ENCODE measurements at places on chromosomes 7 and 10. TPM values are rescaled to one million over a fixed set of nuclear protein-coding genes. Genes with fewer than 3 reads are reported as not detected.

DNA sequence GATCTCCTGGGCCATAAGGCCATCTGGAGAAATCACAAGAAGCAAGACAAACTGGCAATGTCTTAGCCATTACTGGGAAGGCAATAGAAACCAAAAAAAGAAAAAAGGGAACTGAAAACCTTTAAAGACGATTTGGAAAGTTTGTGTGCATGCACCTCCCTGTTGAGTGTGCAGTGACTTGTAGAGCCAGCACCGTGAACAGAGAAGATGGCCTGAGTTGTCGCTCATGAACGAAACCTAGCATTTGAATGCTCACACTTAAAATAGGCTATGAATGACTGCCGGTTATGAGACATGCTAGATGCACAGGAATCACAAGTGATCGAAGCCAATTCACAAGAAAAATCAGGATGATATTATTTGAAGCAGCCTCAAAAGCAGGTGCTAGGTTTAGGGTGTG is 151.3 kb upstream of the ADO start:
- no peaks in the 10 kb centered on the region for H3K36me3 ChIP-seq
- DNase-seq: no peak
- no peak overlapping the region for H3K27ac ChIP-seq
- no peaks in the 10 kb centered on the region for H3K27me3 ChIP-seq

DNA sequence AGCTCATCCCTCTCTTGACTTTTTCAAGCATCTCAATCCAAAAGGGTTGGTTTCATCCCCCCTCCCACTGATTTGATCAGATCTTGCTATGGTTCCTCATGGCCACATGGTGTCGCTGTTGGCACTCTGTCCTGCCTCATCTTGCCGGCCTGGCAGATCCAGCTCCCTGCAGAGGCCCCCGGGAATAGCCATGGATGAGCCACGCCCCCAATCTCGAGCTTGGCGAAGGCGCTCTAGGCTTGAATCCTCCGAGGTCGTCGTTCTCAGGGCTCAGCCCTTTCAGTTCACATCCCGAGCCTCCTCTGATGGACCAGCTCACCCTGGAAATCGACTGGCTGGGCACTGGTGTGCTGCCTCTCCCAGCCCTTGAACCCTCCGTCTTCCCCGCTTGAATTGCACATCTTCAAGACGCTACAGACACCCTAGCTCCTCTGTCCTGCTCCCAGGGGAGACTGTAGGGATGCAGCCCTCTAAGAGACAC is 628.7 kb downstream of the TYW1 start:
- peak; percentile 44 for DNase-seq
- H3K36me3 ChIP-seq: no peaks in the 10 kb centered on the region
- H3K4me1 ChIP-seq: no peaks in the 10 kb centered on the region
- peaks cover 8% of the 10 kb centered on the region for H3K27me3 ChIP-seq

DNA sequence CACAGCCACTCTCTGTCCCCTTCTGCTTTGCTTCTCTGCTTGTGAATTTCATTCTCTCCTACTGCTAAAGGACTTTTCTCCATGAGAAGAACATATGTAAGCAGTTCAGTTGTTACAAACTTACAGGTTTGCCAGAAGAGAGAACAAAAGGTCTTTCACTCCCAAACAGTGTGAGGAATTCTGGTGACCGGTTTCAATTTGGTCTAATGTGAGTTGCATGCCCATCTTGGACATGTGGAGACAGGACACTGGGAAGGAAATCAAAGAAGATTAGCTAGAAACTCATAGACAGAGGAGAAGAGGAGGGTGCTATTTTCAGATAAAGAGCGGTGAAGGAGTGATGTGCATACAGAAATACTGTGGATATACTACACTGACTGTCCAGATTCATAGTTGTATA is 209.5 kb upstream of the INHBA start:
- H3K27ac ChIP-seq: peak overlapping the region; percentile 68
- no peak overlapping the region for H3K4me3 ChIP-seq
- no peaks in the 10 kb centered on the region for H3K27me3 ChIP-seq
- H3K4me1 ChIP-seq: peaks cover 41% of the 10 kb centered on the region

DNA sequence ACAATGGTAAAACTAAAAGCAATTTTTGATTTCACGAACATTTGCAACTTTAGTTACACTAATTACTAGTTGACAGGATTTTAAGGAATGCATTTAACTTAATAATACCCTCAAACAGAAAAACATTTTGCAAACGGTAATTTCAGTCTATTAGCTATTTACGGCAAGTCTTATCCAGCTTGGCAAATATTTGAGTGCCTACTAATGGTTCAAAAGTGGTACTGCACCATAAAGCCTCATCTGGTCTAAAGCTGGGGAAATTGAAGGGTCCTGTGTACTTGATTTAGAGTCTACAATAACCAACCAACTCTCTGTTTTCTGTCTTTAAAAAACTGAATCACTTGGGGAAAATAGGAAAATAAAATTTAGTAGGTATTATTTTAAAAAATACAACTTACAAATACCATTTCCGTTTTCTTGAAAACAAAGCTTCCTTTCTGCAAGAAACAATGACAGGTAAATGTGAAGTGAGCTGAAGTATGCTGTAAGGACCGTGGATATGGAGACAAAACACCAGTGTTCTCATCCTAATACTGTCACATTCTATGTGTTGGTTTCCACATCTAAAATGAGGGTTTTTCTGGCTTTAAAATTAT is 142.3 kb downstream of the VPS50 start:
- no peaks in the 10 kb centered on the region for H3K4me1 ChIP-seq
- no peak overlapping the region for H3K4me3 ChIP-seq
- H3K36me3 ChIP-seq: no peaks in the 10 kb centered on the region

DNA sequence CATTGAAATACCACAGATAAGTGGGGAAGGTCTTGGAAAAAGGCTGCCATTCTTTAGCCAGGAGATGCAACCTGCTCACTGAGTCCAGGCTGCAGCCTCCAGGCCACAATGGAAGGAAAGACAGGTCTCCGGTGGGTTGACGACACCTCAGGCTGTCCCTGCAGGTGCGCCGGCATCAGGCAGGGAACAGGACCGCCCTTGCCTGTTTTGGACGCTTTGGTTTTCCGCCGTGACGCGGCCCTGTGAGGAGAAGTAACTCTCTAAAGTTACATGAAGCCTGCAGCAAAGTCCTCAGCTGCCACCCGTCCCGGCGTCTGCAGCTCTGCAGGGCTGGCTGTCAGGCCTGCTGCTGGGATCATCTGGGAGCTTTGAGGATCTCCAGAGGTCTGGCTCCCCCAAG is 147.0 kb downstream of the WDR37 start:
- no peak for DNase-seq
- H3K4me3 ChIP-seq: no peak overlapping the region
- no peak overlapping the region for H3K27ac ChIP-seq
- H3K27me3 ChIP-seq: peaks cover 8% of the 10 kb centered on the region
- no peaks in the 10 kb centered on the region for H3K36me3 ChIP-seq

GRCh38 chr7:108358553-108358952 is 97.7 kb downstream of the NRCAM start:
- H3K4me3 ChIP-seq: no peak overlapping the region
- H3K4me1 ChIP-seq: peaks cover 15% of the 10 kb centered on the region
- no peaks in the 10 kb centered on the region for H3K27me3 ChIP-seq
- peak; percentile 87 for DNase-seq

- no peak for DNase-seq
- H3K36me3 ChIP-seq: no peaks in the 10 kb centered on the region
- no peaks in the 10 kb centered on the region for H3K4me1 ChIP-seq
- no peak overlapping the region for H3K4me3 ChIP-seq
- H3K27me3 ChIP-seq: peaks cover 89% of the 10 kb centered on the region
Measured at GRCh38 chr10:106746868-106747267, 417.6 kb downstream of the SORCS1 start.

DNA sequence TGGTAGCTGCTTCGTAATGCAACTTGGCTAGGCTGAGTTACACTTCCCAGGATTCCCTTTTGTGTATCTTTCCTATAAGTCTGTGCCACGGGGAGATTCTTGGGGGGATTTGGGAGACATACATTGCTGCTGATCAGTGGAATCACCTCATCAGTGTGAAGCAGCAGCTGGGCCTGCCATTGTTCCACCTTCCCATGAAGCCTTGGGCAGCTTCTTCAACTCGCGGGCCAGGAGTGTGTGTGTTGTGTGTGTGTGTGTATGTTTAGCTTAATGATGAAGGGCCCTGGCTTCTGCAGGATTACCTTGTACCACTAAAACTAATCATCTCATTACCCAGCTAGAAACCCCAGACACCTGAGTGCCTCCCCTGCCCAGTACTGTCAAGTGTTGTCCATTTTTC is 33.3 kb upstream of the ARHGAP22 start:
- DNase-seq: no peak
- H3K27ac ChIP-seq: no peak overlapping the region
- no peak overlapping the region for H3K4me3 ChIP-seq
- H3K27me3 ChIP-seq: no peaks in the 10 kb centered on the region
- no peaks in the 10 kb centered on the region for H3K4me1 ChIP-seq
- no peaks in the 10 kb centered on the region for H3K36me3 ChIP-seq

DNA sequence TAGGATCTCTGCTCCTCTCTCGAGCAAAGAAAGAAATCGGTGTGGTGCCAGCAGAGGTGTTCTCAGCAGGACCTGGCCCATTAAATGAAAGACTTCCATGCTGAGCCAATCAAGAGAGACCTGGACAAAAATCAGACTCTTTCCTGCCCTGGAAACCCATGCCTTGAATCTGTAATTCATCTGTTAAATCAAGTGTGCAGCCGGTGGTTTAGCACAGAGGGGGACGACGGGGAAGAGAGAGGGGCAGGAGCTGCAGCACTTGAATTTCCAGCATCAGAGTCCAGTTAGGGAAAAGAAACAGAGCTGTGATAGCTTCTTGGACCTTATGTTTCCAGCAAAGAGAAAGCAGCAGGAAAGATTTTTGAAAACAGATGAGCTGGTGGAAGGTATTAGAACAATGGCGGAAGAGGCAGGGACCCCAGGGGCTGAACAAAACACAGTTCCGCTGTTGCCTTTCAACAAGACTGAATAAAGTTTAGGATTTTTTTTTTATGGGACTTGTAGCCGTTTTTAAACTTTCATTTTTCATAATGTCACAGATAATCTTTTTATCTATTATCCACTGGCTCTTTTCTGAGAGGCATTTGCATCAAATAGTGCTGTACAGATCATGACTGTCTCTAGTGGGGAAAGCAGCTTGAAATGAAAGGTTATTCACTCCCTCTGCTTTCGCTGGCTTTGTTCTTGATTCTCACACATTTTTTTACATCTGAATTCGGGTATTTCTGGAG is 543.6 kb upstream of the GALNT17 start:
- no peaks in the 10 kb centered on the region for H3K36me3 ChIP-seq
- no peak overlapping the region for H3K27ac ChIP-seq
- no peak overlapping the region for H3K4me3 ChIP-seq

GRCh38 chr7:46859963-46860475 is 721.9 kb downstream of the TNS3 start:
- no peaks in the 10 kb centered on the region for H3K27me3 ChIP-seq
- no peaks in the 10 kb centered on the region for H3K36me3 ChIP-seq
- H3K27ac ChIP-seq: peak overlapping the region; percentile 52
- peak; percentile 50 for DNase-seq

DNA sequence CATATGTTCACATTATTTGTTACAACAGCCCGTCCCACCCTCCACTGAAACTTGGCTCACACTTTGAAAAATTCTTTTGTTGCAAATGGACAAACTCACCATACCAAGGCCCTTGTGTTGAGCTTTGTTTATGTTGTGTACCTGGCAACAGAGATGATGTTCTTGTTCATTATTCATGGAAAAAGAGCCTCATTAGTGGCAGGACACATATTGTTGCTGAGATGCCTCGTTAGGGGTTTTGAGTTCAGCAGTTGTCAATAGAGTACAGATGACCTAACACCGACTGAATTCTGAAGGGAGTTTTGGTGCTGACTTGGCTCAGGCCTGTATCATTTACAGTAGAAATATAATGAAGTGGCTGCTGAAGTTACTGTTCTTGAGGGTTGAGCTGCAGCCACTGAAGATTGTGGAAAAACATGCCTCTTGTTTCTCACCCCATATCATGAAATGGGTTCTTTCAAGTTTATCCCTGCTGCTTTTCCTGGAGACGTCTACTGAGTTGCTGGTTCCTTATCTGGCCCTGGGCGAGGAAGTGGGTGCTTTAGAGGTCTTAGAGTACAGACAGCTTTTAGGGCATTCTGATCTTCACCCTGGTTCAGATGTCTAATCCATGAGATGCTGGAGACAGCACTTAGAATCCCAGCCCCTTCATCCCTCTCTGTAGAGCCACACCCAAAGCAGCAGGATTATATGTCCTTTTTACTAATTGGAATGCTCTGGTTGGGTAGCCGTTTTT is 149.7 kb downstream of the WNT2 start:
- H3K27me3 ChIP-seq: no peaks in the 10 kb centered on the region
- no peak overlapping the region for H3K4me3 ChIP-seq
- H3K27ac ChIP-seq: no peak overlapping the region

DNA sequence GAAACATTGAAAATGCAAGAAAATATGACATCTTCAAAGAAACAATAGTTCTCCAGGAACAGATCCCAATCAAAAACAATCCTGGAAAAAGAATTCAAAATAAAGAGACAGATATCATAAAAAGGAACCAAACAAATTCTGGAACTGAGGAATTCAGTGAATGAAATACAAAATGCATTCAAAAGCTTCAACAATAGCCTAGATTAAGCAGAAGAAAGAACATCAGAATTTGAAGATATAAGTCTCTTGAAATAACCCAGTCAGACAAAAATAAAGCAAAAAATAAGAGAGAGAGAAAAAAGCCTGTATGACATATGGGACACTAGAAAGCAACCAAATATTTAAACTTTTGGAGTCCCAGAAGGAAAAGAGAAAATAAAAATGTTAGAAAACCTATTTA is 60.3 kb downstream of the MINPP1 start:
- no peak overlapping the region for H3K4me3 ChIP-seq
- H3K27me3 ChIP-seq: no peaks in the 10 kb centered on the region
- DNase-seq: no peak
- no peak overlapping the region for H3K27ac ChIP-seq
- no peaks in the 10 kb centered on the region for H3K36me3 ChIP-seq

- no peaks in the 10 kb centered on the region for H3K36me3 ChIP-seq
- H3K4me3 ChIP-seq: no peak overlapping the region
- no peak for DNase-seq
Measured at GRCh38 chr10:71854031-71854430, 3.0 kb upstream of the PSAP start.

DNA sequence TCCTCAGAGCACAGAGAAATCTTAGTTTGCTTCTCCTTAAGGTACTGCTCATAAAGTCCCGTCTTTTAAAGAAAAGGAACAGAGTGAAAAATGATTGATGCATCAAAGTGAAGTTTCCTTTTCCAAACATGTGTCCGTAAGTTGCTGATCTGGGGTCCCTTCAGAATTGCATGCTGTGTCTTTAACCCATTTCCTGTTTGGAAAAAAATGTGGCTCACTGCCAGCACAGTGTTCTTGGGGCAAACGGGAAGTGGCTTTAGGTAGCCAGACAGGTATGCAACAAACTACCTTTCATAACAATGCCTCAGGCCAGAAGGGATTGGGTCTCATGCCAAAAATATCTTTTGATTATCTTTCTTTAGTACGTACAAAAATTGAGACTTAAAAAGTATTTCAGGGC is 50.9 kb downstream of the TFAM start:
- no peaks in the 10 kb centered on the region for H3K27me3 ChIP-seq
- H3K36me3 ChIP-seq: no peaks in the 10 kb centered on the region
- H3K4me3 ChIP-seq: peak overlapping the region; percentile 8
- peaks cover 48% of the 10 kb centered on the region for H3K4me1 ChIP-seq
- peak overlapping the region; percentile 68 for H3K27ac ChIP-seq

SLC29A4 gene
- 6.7 TPM for total RNA-seq

TMEM176A gene
- not detected for total RNA-seq

GNAI1 gene
- total RNA-seq: 16.9 TPM

SLC16A12 gene
- not detected for total RNA-seq

CLEC5A gene
- total RNA-seq: not detected

FAM171A1 gene
- 10.4 TPM for total RNA-seq

TMEM270 gene
- not detected for total RNA-seq

GBX1 gene
- not detected for total RNA-seq

OR2A12 gene
- not detected for total RNA-seq

TUBAL3 gene
- total RNA-seq: not detected

GRID2IP gene
- not detected for total RNA-seq

ZNF273 gene
- total RNA-seq: 5.7 TPM

CELF2 gene
- not detected for total RNA-seq

MUC3A gene
- 0.11 TPM for total RNA-seq

All from PC-3 (cell line).